ENCODE measurements at places on chromosomes 7 and 10.
A peak's percentile ranks its signal among the peaks of the same experiment; 100 is the strongest.

GRCh38 chr7:16786257-16786656, 18.5 kb downstream of the AGR2 start:
- no peak for DNase-seq

GRCh38 chr10:98045785-98046389, 15.5 kb upstream of the CRTAC1 start:
- DNase-seq = peak; percentile 54

DNA sequence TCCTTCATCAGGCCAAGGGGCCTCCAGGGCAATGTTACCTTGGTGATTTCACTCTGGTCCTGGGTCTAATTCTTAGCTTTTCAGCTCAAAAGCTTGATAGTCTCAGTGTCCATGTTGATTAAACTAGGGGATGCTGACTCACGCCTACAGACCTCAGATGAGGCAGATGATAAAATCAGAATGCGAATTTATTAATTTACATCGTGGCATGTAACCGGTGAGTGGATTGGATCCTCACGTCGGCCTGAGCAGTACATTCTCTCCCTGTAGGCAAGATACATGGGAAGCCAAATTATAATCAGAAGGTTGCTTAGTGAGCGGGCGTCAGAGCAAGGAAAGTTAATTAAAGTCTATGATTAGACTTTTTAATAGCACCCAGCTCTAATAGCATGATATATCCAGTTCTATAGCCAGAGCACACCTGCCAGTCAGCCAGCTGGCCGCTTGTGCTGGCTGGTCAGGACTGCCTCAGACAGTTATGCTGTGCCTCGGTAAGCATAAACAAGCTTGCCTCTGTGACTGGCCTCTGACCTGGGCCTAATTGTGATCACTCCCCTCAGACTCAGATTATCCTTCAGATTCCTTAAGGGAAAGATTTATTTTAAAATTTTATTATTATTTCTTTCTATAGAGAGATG, 20.2 kb upstream of the CPA5 start:
- peak; percentile 39 for DNase-seq

DNA sequence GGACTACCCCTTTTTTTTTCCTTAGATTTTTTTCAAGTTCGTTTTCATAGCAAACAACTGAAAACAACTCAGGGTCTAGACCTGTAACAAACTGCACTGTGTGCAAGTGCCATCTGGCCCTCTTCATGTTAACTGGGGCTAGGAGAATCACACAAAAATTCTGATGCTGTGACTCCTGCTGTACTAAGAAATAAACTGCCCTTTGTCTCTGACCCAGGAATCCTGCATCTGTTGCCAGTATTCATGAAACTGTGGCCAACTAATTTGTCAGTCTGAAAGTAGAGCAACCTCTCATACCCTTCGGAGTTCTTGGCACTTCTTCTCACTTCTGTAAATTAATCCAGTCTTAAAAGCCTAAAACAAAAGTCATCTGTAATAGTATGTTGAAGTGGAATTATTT, 218.4 kb upstream of the PCDH15 start:
- DNase-seq = no peak

DNA sequence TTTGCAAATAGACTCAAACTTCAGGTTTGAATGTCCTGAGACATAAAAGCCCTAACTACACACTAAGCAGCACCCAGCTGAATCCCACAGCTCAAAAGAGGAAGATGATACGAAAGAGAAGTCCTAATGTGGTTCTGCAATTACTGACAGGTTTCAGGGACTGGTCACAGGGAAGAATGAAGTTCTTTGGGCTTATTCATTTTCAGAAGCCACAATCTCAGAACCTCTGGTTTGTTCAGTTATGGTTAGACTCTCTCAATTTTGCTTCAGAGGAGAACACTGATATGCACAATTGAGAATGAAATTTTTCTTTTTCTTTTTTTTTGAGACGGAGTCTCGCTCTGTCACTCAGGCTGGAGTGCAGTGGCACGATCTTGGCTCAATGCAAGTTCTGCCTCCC, 94.6 kb upstream of the FAM180A start:
- no peak for DNase-seq

- peak; percentile 98 for DNase-seq
These were observed 177.2 kb downstream of the SH3PXD2A start for GRCh38 chr10:103678178-103678526.

DNA sequence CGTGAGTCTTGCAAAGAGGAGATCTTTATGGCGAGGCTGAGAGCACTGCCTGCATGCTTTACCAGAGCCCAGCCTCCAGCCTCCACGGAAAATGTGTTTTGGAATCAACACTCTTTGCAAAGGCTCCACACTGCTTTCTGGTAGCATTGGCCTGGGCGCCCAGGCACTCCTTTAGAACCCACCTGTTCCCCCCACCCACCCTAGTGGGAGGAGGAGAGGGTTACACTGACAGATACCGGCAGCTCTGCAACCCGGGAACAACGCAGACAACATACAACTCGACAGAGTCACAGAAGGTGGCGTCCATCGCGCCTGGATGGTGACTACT, 5.5 kb upstream of the MNX1 start:
- no peak for DNase-seq

DNA sequence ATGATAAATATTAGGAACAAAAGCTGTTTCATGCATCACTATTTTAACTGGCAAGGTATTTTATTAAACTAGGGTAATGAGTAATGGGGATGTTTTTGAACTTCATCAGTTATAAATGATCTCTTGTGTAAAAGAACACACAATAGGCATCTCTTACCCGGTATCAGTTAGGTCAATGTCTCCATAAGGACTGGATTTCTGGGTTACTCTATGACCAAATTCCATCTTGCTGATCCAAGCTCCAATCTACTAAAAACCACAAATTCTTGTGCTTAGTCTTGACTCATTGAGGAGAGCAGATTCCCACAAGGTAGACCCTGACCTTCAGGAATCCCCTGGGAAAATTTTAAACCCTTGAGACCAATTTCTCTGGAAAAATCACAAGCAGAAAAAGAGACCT, 1167.7 kb downstream of the XPNPEP1 start:
- peak; percentile 2 for DNase-seq

- no peak for DNase-seq
These were observed 1028.6 kb downstream of the CNTNAP2 start for GRCh38 chr7:147145194-147145593.

DNA sequence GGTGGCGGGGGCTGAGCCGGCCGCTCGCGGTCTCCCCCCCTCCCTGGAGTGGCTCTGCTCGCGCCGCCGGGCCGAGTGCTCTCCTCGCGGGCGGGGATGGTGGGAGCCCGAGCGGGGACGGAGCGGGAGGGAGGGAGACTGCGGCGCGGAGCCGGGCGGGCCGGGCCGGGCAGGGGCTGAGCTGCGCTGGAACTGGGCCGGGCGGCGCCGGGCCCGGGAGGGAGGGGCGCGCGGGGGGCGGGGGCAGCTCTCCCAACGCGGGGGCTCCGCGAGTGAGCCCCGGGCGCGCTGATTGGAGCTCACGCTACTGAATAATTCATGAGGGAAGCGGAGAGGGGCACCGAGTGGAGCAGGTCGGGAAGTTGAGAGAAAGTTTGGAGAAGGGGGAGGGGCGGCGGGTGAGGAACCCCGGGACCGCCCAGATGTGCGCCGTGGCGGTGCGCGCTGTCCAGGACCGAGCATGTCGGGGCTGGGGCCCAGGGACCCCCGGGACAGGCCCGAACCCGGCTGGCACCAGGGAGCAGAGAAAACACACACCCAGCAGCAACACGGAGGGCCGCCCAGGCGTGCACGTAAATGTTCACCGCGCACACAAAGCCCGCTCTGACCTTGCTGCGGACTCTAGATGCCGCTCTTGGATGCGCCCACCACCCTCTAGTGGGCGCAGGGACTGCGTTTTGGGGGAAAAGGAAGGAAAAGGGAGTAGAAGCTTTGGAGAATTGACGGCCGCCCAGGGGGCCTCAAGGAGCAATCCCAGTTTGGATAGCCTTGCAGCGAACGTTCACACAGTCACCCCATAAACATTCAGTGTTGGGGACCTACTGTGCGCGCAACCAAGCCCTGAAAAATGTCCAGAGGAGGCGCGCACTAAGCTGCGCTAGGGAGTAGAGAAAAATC, at the start of gene EPHB4:
Gene EPHB4, minus strand, starts transcription at position 194 of the 897 bp plus-strand sequence. CDS start 493 bp downstream, outside the sequence.
- DNase-seq = peak; percentile 88

- DNase-seq = no peak
These were observed 256.0 kb downstream of the AHR start for GRCh38 chr7:17554341-17555015.

DNA sequence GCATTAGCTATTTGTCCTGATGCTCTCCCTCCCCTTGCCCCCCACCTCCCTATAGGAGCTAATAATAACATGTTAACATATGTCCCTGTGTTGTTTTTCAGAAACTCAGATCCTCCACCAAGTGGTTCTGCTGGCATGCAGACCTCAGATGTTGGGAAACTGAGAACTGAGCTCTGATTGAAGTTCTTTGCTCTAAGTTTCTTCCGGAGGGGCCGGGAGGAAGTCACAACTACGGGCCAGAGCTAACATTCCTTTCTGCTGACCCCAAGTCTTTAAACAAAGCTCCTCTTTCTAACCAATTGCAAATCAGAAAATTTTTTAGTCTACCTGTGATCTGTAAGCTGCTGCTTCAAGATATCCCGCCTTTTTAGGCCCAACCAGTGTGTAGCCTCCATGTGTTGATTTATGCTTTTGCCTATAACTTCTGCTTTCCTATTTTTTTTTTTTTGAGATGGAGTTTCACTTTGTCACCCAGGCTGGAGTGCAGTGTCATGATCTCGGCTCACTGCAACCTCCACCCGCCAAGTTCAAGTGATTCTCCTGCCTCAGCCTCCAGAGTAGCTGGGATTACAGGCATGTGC, 66.6 kb downstream of the LYZL1 start:
- no peak for DNase-seq

- DNase-seq = no peak
These were observed 41.2 kb upstream of the NPTX2 start for GRCh38 chr7:98575878-98576277.
